ENCODE measurements at places on chromosomes 11 and 22.
A peak's percentile ranks its signal among the peaks of the same experiment; 100 is the strongest.

- no peak for DNase-seq
Observed at GRCh38 chr11:46944356-46945075, 8.0 kb downstream of the CSTPP1 start.

DNA sequence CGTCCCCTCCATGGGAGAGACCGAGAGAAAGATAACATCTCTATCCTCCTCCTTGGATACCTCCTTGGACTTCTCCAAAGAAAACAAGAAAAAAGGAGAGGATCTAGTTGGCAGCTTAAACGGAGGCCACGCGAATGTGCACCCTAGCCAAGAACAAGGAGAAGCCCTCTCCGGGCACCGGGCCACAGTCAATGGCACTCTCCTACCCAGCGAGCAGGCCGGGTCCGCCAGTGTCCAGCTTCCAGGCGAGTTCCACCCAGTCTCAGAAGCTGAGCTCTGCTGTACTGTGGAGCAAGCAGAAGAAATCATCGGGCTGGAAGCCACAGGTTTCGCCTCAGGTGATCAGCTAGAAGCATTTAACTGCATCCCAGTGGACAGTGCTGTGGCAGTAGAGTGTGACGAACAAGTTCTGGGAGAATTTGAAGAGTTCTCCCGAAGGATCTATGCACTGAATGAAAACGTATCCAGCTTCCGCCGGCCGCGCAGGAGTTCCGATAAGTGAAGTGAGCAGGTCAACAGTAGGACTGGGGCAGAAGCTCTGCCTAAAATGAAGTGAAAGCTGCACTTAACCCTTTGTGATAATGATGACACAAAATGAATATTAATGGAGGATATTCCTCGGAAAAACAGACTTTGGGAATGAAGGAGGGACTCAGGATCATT, 65.3 kb downstream of the WNT11 start:
- no peak for DNase-seq

DNA sequence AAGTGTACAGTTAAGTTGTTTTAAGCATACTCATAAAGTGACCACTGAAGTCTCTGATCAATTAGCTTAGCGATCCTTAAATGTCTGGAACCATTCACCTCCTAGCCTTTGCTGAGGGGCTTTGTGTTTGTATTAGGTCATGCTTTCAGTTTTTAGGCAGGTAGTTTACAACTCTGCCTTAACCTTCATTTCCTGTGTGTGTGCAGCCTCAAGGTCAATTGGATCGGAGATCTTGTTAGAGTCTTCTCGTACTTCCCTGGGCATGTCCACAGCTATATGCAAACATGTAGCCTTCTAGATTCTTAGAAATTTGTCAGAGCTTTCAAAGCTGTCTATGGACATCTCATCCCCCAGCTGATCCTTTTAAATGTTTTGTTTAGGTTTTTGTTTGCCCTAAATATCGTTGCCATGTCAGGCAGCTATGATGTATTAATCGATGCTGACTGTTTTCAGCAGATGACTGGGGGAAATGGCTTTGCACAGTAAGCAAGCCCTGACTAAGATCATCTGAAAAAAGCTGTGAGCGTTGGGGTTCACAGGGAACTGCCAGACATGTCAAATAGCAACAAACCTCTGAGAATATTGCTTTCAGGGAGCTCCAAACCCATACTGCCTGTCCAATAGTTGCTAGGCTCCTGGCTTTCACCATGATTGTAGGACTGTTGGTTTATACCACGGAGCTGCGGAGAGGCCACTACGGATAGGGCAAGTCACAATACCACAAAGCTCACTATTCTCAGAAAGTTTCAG, 45.6 kb downstream of the GLYAT start:
- no peak for DNase-seq

GRCh38 chr11:78532991-78533390, 41.7 kb downstream of the NARS2 start:
- no peak for DNase-seq

GRCh38 chr22:17773606-17774205, 563 bp downstream of the BID start:
- no peak for DNase-seq

- no peak for DNase-seq
Observed at GRCh38 chr22:38754751-38755154, 1.0 kb downstream of the SUN2 start.

- no peak for DNase-seq
Observed at GRCh38 chr11:23573429-23573828, 713.2 kb upstream of the CCDC179 start.

GRCh38 chr11:4178813-4179662, 84.4 kb downstream of the RRM1 start:
- no peak for DNase-seq

DNA sequence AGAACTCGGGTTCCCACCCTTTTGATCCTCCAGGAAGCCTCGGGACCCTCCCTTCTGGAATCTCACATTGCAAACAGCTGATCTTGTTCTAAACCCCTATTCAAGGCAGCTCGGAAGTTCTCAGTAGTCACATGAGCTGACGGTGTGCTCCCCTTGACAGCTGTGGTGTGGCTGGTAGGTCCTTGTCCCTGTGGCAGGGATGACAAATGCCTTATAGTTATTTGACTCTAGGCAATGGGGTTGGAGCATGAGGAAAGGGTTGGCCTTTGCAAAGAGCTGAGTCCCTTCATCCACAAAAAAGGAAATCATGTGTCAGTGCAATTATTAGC, 23.6 kb downstream of the EIF4G2 start:
- no peak for DNase-seq

- DNase-seq = no peak
Observed at GRCh38 chr22:17410576-17410975, 41.3 kb downstream of the CECR2 start.

DNA sequence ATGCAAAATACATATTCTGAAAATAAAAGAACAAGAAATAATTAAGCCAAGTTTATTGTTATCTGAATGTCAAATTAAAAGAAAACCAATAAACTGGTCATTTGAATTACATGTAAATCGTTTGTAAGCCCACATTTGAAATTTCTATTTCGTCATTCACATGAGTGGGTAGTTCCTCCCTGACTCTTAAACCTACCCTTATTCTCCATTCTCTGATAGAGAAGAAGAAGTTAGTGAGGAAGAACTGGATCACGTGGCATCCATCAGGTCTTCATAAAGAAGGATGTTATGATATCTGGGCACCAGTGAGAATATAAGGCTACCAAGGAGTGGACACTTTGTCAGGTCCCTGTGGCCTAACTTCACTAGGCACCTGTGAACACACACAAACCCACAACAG, 328.1 kb downstream of the OPCML start:
- no peak for DNase-seq

GRCh38 chr11:2113776-2114175, 25.4 kb downstream of the IGF2 start:
- no peak for DNase-seq

DNA sequence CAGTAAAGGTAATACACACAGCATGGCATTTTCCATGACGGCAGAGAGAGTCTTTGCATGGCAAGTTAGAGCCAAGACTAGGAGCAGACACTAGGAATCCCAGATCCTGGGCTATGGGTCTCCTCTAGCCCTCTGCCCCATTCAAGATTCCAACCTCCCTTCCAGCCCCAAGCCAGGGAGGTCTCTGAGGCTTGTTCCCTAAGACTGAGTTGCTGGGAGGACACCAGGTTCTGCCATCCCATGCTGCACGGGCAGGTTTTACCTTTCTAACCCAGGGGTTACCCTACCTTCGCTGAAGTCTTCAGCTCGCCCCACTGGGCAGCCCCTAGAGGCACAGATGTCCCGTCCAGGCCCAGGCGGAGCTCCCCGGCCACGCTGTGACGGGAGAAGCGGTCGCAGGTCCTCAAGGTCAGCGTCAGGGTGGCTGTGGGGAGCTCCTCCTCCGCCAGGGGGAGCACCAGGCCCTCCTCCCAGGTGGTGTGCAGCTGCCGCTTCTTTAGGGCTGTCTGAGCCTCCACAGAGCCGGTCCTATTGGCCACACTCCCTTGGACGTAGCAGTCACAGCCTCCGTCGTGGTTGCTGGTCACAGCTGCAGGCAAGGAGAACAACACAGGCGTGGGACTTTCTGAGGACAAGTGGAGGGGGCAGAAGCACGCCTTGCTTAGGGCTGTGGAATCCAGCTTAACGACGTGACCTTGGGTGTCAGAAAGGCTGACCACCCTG, 33.8 kb downstream of the SYT13 start:
- no peak for DNase-seq

DNA sequence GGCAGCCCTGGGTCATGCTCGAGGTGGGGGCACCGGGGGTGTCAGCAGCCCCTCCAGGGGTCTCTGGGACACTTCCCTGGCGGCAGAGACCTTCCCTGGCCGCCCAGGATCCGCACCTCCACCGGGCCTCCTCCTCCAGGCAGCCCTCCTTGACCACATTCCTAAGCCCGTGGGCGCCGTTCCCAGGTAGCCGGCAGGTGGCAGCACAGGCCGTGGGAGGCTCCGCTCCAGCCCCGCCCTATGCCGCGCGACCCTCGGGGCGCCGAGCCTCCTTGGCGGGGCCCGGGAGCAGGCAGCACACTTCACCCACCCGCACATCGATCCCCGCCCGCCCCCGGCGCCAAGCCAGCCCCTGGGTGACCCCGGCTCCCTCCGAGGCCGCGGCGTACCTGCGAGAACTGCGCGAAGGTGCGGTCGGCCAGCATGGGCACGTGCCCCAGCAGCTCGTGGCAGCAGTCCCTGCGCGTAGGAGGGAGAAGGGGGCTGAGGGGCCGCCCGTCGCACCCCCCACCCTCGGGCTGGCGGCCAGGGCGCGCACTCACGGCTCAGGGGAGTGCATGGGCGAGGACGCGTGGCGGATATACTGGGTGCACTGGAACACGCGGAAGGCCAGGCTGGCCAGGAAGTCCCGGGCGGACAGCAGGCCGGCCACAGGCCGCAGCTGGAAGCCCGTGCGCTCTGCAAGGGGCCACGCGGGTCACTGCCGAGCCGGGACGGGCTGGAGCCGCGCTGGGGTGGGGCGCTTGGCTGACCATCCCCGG, 5.3 kb upstream of the INS start:
- no peak for DNase-seq

GRCh38 chr11:1502954-1503707, 16.6 kb upstream of the MOB2 start:
- no peak for DNase-seq

- no peak for DNase-seq
Observed at GRCh38 chr11:70155386-70155785, 47.7 kb upstream of the FADD start.

DNA sequence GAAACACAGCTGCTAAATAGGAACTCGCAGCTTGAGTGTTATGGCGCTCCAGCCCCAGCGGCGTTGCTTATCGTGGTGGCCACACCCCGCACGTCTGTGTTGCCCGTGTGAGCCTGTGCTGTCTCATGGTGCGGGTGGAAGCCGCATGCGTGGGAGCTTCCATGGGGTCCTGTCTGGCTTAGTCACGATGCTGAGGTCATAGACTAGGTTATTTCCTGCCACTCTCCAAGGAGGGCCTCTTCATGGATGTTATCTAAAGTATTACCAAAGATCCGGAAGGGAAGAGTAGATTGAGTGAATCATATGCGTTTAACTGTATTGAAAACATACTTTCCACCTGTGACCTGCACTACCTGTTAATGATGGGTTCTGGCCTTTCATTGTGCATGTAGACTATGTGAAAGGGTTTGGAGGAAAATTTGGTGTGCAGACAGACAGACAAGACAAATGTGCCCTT, 21.7 kb downstream of the CTTN start:
- peak; percentile 42 for DNase-seq

GRCh38 chr11:59813364-59813763, 2.8 kb upstream of the MRPL16 start:
- DNase-seq = no peak

- peak; percentile 28 for DNase-seq
Observed at GRCh38 chr11:3840870-3841425, at the start of gene RHOG. Gene RHOG, minus strand, starts transcription at chr11:3840959. Its CDS starts 12,821 bp downstream, at chr11:3828138.

DNA sequence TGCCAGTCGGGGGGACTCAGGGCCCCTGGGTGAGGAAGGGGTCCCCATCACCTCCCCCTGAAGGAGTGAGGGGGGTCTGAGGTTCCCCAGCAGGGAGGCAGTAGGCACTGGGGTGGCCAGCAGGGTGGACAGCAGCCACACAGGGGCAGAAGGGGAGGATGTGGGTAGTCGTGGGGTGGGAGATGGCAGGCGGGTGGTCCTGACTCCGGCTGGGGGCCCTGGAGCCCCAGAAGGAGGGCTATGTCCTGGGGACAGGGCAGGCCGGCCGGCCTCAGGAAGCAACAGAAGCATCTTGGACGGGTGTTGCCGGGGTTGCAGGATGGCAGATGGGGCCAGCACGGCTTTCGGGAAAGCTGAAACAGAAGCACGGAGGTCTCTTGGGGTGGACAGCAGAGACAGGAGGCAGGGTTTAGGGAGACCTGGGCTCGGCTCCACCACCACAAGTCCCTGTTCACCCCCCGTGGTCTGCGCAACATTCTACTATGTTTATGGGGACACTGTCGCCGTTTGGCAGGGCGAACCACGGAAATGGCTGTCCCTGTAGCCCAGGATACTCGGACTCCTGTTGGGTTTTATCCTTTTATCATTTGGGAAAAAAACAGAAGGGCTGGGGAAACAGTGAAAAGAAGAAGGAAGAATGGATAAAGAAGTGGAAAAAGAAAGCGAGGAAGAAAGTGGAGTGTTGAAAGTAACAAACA, 14.1 kb downstream of the VWCE start:
- DNase-seq = no peak

GRCh38 chr22:39635719-39636118, 65.2 kb downstream of the CACNA1I start:
- DNase-seq = no peak

GRCh38 chr11:115665175-115665821, 161.1 kb upstream of the CADM1 start:
- DNase-seq = no peak

DNA sequence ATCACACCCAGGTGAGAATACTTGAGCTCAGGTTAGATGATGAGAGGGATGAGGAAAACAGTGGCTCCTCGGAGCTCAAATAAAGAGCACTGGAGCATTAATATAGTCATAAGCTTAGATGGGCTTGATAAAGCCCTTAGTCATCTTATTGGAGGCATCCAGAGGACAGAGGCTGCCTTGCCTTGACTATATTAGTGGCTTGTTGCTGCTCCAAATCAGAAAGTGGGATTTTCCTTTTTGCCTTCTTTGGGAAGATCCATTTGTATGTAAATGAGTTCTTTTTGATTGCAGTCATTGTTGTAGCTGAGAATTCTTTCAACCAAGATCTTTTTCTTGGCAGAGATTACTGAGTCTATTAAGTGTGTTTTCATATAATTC, 18.9 kb downstream of the ADM start:
- DNase-seq = no peak

GRCh38 chr11:79113054-79113690, 327.7 kb downstream of the TENM4 start:
- DNase-seq = no peak

GRCh38 chr11:99432677-99433076, 411.9 kb downstream of the CNTN5 start:
- no peak for DNase-seq

DNA sequence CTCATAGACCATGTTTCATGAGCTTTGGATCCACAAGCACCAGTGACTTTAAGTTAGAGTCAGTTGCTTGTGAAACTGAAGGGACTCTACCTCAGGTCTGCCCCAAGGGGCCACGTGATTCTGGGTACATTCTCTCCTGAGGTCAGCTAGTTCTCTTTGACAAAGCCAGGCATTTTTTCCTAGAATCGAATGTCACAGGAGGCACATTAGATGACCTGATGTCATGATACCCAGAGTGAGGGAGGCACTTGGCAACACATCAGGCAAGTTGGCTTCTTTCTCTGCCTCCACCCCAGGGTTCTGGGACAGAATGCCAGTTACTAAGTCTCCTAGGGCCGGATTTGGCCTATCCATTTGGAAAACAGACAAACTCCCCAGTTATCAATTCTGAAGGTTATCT, 93.0 kb downstream of the APIP start:
- DNase-seq = no peak
